Thoracic aorta (tissue), 2 donors: ENCODE measurements at places on chromosomes 7 and 10. TPM values are rescaled to one million over a fixed set of nuclear protein-coding genes. Genes with fewer than 3 reads are reported as not detected.

ACTL6B gene
- not detected for total RNA-seq

- no peak for DNase-seq
- no peak overlapping the region for H3K27ac ChIP-seq
- no peaks in the 10 kb centered on the region for H3K4me1 ChIP-seq
- no peaks in the 10 kb centered on the region for H3K36me3 ChIP-seq
Measured at GRCh38 chr7:155834486-155835048, 22.3 kb upstream of the SHH start.

DNA sequence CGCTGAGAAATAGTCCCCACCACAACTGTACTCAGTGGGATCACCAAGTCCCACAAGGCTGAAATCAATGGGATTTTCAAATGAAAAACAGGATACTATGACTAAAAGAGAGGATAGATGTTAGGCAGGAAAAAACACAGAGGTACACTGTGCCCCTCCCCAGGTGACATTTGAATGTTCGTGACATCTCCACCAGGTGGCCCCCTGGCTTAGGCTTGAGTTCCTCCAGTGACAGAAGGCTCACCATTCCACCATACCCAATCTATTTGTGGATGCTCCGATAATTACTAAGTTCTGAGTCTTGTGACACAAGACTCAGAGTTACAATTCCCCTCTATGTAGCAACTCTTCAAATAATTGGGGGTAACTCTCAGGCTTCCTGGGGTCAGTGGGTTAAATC is 77.5 kb upstream of the KCNMA1 start:
- no peaks in the 10 kb centered on the region for H3K36me3 ChIP-seq
- H3K4me3 ChIP-seq, result no peak overlapping the region
- no peak for DNase-seq
- no peaks in the 10 kb centered on the region for H3K4me1 ChIP-seq
- no peaks in the 10 kb centered on the region for H3K27me3 ChIP-seq

GRCh38 chr10:72126184-72126871 is 38.0 kb upstream of the SPOCK2 start:
- no peak for DNase-seq
- no peaks in the 10 kb centered on the region for H3K27me3 ChIP-seq
- peaks cover 10% of the 10 kb centered on the region for H3K4me1 ChIP-seq
- H3K36me3 ChIP-seq, result no peaks in the 10 kb centered on the region
- H3K27ac ChIP-seq, result no peak overlapping the region

ITPRID1 gene
- total RNA-seq, result not detected

- H3K27ac ChIP-seq, result no peak overlapping the region
- H3K27me3 ChIP-seq, result no peaks in the 10 kb centered on the region
- peak overlapping the region; percentile 35 for H3K4me3 ChIP-seq
- no peaks in the 10 kb centered on the region for H3K36me3 ChIP-seq
- no peak for DNase-seq
Measured at GRCh38 chr7:157136372-157136771, 2.4 kb upstream of the UBE3C start.

GRCh38 chr7:103879411-103879810 is 110.0 kb downstream of the RELN start:
- H3K27ac ChIP-seq, result no peak overlapping the region
- no peaks in the 10 kb centered on the region for H3K4me1 ChIP-seq
- no peaks in the 10 kb centered on the region for H3K36me3 ChIP-seq
- DNase-seq, result no peak
- H3K4me3 ChIP-seq, result no peak overlapping the region
- no peaks in the 10 kb centered on the region for H3K27me3 ChIP-seq

DNA sequence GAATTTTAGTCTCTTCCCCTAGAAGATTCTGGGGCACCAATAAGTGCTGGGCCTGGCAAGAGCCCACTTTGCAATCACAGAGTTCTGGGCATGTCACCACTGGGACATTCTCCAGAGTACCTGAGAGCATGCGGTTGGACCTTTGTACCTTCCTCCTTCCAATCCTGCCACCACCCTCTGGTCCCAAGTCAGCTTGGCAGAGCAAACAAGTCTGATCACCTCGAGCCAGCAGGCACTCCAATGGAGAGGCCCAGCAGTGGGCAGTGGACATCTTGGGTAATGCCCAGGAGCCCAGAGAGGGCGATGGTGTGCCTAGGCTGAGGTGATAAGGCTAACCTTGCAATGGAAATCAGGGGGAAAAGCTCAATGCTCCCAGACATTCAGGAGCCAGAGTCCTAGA is 43.4 kb downstream of the SH3PXD2A start:
- no peak overlapping the region for H3K4me3 ChIP-seq
- DNase-seq, result no peak
- H3K36me3 ChIP-seq, result no peaks in the 10 kb centered on the region
- H3K4me1 ChIP-seq, result peaks cover 3% of the 10 kb centered on the region
- no peaks in the 10 kb centered on the region for H3K27me3 ChIP-seq

NKX2-3 gene
- not detected for total RNA-seq

- no peaks in the 10 kb centered on the region for H3K27me3 ChIP-seq
- peaks cover 34% of the 10 kb centered on the region for H3K4me1 ChIP-seq
- no peaks in the 10 kb centered on the region for H3K36me3 ChIP-seq
- no peak for DNase-seq
- no peak overlapping the region for H3K27ac ChIP-seq
- H3K4me3 ChIP-seq, result peak overlapping the region; percentile 6
Measured at GRCh38 chr10:10792681-10793080, 225.0 kb upstream of the CELF2 start.

- no peak overlapping the region for H3K27ac ChIP-seq
- no peaks in the 10 kb centered on the region for H3K4me1 ChIP-seq
Measured at GRCh38 chr7:55470261-55470660, 102.0 kb downstream of the VOPP1 start.

LRGUK gene
- 0.71 TPM for total RNA-seq

DNA sequence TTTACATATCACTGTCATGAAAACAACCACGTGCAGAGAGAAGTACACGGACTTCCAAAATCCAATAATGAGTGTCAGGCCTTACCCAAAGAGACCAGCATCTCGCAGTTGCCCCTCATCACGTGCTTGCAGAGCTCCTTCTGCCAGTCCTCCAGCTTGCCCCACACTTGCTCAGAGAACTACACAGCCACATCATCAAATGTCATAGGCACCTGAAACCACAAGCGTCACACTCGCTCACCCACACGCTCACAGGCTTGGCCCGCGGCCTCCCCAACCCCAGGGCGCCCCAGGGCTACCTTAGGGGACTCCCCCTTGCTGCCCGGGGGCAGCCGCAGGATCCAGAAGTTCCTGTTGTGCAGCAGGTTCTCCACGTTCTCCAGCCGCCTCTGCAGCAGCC is 123.4 kb upstream of the ZNF746 start:
- H3K27me3 ChIP-seq, result no peaks in the 10 kb centered on the region
- peaks cover 42% of the 10 kb centered on the region for H3K36me3 ChIP-seq
- DNase-seq, result no peak
- H3K4me1 ChIP-seq, result peaks cover 17% of the 10 kb centered on the region
- no peak overlapping the region for H3K4me3 ChIP-seq

- no peaks in the 10 kb centered on the region for H3K36me3 ChIP-seq
- no peak overlapping the region for H3K27ac ChIP-seq
- no peak for DNase-seq
- H3K4me1 ChIP-seq, result no peaks in the 10 kb centered on the region
- H3K4me3 ChIP-seq, result no peak overlapping the region
Measured at GRCh38 chr10:49751216-49751615, 10.9 kb downstream of the OGDHL start.

DNA sequence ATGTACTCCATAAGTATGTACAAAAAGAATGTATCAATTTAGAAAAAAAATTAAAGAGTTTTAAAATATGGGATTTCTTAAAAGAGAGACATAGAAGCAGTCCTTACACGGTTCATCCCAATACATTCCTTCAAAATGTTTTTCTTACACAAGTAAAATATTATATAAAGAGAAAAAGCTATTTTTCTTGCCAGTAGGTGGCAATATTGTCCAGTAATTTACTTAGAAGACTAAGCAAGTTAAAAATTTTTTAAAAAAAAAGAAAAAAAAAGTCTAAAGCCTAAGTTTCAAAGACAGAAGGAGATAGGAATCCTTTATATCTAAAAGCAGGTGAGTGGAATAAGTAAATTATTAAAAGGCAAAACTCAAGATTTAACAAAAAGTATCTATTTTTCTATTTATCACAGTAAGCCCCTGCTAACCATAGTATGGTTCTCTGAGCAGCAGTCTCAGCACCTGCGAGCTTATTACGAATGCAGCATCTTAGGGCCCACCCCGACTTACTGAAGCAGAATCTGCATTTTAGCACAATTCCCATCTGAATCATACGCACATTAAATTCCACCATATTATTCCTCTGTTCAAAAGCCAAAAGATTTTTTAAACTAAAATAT is 240.6 kb downstream of the DGKI start:
- no peak overlapping the region for H3K27ac ChIP-seq
- no peak overlapping the region for H3K4me3 ChIP-seq
- no peak for DNase-seq
- no peaks in the 10 kb centered on the region for H3K4me1 ChIP-seq

- no peaks in the 10 kb centered on the region for H3K36me3 ChIP-seq
- H3K27me3 ChIP-seq, result no peaks in the 10 kb centered on the region
- peak overlapping the region; percentile 66 for H3K4me3 ChIP-seq
- H3K27ac ChIP-seq, result no peak overlapping the region
Measured at GRCh38 chr10:27258492-27258837, 17.9 kb upstream of the ACBD5 start.

DNA sequence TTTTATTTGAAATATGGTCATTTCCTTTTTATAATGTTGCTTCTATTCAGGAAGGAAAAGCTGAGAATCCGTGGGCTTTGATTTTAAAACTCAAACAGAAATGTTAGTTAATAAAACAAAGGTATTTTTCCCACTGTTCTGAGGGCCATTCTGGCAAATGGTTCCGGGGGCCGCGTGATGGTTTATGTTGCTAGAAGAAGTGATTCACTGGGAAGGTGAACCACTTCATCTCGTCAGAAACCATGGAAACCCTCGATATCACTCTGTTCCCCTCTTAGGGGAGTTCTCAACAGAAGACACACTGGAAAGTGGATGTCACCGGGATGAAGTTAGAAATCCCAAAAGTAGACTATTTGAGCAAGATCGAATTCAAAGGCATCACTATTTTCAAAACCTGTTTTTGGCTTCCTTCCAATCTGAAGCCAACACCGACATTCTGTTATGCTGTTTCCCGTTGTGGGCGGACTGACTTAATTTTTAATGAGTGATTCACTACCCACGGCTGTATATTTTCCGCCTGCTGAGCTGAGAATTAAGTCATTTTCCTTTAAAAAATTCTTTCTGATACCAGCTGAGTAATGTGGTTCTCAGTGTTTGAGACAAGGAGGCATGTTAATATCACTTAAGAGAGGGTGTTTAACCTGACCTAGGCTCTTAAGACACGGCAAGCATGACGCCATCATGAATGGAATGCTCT is 84.1 kb downstream of the PTPRE start:
- H3K36me3 ChIP-seq, result no peaks in the 10 kb centered on the region
- H3K4me3 ChIP-seq, result peak overlapping the region; percentile 24
- peak overlapping the region; percentile 76 for H3K27ac ChIP-seq

GRCh38 chr7:7653593-7654187 is 13.1 kb downstream of the UMAD1 start:
- DNase-seq, result no peak
- H3K4me1 ChIP-seq, result no peaks in the 10 kb centered on the region
- no peak overlapping the region for H3K4me3 ChIP-seq
- no peaks in the 10 kb centered on the region for H3K27me3 ChIP-seq
- no peak overlapping the region for H3K27ac ChIP-seq
- no peaks in the 10 kb centered on the region for H3K36me3 ChIP-seq

- no peaks in the 10 kb centered on the region for H3K4me1 ChIP-seq
- DNase-seq, result no peak
- no peak overlapping the region for H3K4me3 ChIP-seq
Measured at GRCh38 chr7:138099813-138100212, 23.6 kb downstream of the AKR1D1 start.

MYO1G gene
- 13.8 TPM for total RNA-seq

DNA sequence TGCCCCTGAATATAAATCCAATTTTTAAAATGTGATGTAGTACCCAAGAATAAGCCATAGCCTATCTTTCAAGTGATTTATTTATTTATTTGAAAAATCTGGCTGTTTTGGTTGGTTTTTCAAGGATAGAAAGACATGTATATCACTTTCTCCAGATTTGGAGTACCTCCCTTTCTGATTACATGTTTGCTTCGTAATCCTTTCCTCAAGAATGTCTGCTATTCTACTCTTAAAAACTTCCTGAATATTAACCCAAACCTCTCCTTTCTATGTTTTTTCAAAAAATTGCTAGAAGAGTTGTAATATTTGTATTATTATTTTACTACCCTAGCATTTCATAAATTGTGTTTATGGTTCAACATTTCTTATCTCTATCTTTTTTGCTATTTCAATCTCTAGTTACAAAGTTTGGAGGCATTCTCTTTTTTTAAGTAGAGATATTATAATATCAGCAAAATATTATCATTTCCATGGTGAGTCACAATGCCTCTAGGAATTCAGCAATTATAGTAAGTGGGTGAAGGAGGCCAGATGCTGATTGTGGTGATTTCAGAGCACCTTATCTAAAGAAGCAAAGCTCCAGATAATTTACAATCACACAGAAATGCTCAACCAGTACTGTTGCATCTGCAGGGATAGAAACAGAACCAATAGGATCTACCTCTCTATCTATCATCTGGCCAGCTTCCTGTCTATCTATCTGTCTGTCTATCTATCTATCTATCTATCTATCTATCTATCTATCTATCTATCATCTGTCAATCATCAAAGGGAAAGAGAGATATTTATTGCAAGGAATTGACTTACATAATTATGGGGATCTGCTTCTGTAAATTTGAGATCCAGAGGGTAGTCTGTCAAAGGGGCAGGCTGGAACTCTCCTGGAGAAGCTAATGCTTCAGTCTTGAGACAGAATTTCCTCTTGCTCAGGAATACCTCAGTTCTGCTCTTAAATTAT is 412.5 kb upstream of the SEMA3C start:
- H3K36me3 ChIP-seq, result no peaks in the 10 kb centered on the region
- H3K4me1 ChIP-seq, result no peaks in the 10 kb centered on the region
- no peak overlapping the region for H3K27ac ChIP-seq
- H3K27me3 ChIP-seq, result no peaks in the 10 kb centered on the region

CABCOCO1 gene
- 1.1 TPM for total RNA-seq

OR13A1 gene
- not detected for total RNA-seq

GRCh38 chr10:119161680-119162451 is 3.6 kb downstream of the SFXN4 start:
- H3K27ac ChIP-seq, result no peak overlapping the region
- H3K27me3 ChIP-seq, result no peaks in the 10 kb centered on the region
- DNase-seq, result no peak

DNA sequence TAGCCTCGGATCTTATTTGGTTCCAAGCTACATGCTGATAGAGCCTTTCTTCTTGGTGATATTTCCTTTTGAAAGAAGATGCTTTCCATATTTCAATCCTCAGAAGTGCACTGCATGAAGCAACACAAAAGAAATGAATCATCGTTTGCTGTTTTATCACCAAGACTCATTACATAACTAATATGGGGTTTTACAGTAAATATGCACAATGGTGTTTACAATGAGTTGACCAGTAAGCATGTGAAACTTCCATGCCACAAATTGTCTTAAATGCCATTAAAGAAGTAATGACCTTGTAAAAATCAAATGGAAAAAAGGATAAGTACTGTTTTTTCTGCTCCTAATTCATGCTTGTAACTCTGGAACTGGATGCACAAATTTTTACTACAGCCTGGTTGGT is 1017.0 kb upstream of the GHITM start:
- no peaks in the 10 kb centered on the region for H3K27me3 ChIP-seq
- no peak for DNase-seq
- no peaks in the 10 kb centered on the region for H3K4me1 ChIP-seq
- no peaks in the 10 kb centered on the region for H3K36me3 ChIP-seq
- H3K27ac ChIP-seq, result no peak overlapping the region
